ENCODE measurements at places on chromosomes 6 and 20. TPM values are rescaled to one million over a fixed set of nuclear protein-coding genes. Genes with fewer than 3 reads are reported as not detected.

The ACTL10 gene
- 0.45 TPM for total RNA-seq

The PAK5 gene
- total RNA-seq = 0.42 TPM

The SLC35D3 gene
- 0.44 TPM for total RNA-seq

The CFB gene
- 0.66 TPM for total RNA-seq

The GSTA3 gene
- not detected for total RNA-seq

The C6orf15 gene
- total RNA-seq = not detected

The SLC22A3 gene
- total RNA-seq = 3.1 TPM

The SIGLEC1 gene
- total RNA-seq = not detected

The MAP1LC3A gene
- total RNA-seq = 18.6 TPM

GRCh38 chr6:52365866-52366540, 4.1 kb downstream of the PAQR8 start:
- H3K36me3 ChIP-seq = no peaks in the 10 kb centered on the region
- no peak overlapping the region for H3K27ac ChIP-seq
- H3K4me3 ChIP-seq = no peak overlapping the region
- no peaks in the 10 kb centered on the region for H3K4me1 ChIP-seq

DNA sequence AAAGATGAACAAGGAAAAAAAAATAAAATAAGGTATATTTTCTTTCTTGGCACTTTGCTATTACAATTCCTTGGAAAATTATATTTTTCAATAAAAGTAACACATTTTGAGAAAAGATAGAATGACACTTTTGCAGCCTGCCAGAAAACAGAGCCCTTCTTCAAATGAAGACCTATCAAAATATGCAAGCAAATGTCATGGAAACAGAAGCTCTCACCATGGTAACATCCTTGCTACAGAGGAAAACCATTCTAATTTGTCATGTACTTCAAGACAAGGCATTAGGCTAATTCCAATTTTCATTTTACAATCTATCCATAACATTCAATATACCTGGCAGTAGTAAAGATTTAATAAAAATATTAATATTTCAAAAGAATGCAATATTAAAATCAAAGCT, 177.9 kb downstream of the RNGTT start:
- DNase-seq = no peak
- no peaks in the 10 kb centered on the region for H3K27me3 ChIP-seq
- H3K36me3 ChIP-seq = peaks cover 3% of the 10 kb centered on the region
- no peaks in the 10 kb centered on the region for H3K4me1 ChIP-seq
- no peak overlapping the region for H3K4me3 ChIP-seq
- H3K27ac ChIP-seq = no peak overlapping the region

- no peaks in the 10 kb centered on the region for H3K36me3 ChIP-seq
- H3K27ac ChIP-seq = no peak overlapping the region
- no peaks in the 10 kb centered on the region for H3K27me3 ChIP-seq
- no peak overlapping the region for H3K4me3 ChIP-seq
- H3K4me1 ChIP-seq = no peaks in the 10 kb centered on the region
Measured at GRCh38 chr20:57998276-57998675, 230.2 kb downstream of the ANKRD60 start.

DNA sequence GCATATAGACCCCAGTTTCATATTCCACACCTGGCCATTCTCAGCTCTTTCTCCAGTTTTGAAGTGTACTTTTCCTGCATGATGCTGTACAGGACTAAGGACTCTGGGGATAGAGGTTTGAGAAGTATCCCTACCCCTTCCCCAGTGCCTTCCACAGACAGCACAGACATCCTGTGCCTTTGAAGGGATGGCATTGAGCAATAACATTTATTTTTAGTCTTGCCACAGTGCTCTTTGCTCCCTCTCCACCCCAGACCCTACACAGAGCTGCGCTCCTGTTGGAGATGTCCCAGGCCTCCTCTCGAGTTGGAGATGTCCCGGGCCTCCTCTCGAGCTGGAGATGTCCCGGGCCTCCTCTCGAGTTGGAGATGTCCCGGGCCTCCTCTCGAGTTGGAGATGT, 275.8 kb downstream of the FARS2 start:
- H3K36me3 ChIP-seq = no peaks in the 10 kb centered on the region
- DNase-seq = no peak
- no peak overlapping the region for H3K4me3 ChIP-seq

- no peaks in the 10 kb centered on the region for H3K4me1 ChIP-seq
- no peak overlapping the region for H3K4me3 ChIP-seq
- H3K36me3 ChIP-seq = no peaks in the 10 kb centered on the region
- DNase-seq = no peak
- no peaks in the 10 kb centered on the region for H3K27me3 ChIP-seq
- no peak overlapping the region for H3K27ac ChIP-seq
Measured at GRCh38 chr20:57335392-57335791, 5.8 kb downstream of the SPO11 start.

GRCh38 chr6:36499918-36500317, 47.4 kb downstream of the STK38 start:
- no peak for DNase-seq
- H3K4me1 ChIP-seq = peaks cover under 1% of the 10 kb centered on the region
- no peak overlapping the region for H3K4me3 ChIP-seq

DNA sequence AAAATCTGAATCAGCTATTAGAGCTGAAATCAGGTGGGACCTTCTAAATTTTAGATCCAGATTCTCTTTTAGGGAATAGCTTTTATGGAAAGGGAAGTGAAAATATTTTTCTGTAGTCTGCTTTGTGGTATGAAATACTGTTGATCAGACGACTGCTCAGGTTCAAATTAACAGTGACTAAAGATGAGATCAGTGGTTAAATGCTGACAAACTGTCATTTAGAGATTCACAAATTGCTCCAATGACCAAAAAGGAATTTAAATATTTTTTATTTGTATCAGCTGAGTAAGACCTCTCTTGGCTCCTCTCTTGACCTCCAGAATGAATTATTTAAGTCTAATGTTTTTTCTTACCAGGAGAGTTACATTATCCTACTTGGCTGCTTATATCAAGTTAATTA, 77.3 kb downstream of the KCNQ5 start:
- no peak overlapping the region for H3K4me3 ChIP-seq
- H3K27me3 ChIP-seq = no peaks in the 10 kb centered on the region
- no peaks in the 10 kb centered on the region for H3K36me3 ChIP-seq
- H3K27ac ChIP-seq = no peak overlapping the region
- no peak for DNase-seq

DNA sequence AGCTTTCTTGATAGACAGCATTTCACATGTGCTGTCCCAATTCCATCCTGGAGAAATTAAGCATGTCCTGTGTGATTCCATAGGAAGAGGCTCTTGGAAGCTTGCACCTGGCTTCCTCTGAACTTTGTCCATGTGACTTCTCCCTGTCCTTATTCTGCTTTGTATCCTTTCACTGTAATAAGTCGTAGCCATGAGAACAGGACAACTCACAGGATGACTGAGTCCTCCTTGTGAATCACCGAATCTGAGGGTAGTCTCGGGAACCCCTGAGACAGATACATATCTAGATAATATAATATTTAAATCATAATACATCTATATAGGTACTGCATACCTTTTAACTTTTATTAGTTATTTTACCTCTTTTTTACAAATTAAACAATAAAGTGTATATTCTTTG, 156.7 kb upstream of the THEMIS start:
- H3K27ac ChIP-seq = no peak overlapping the region
- no peak overlapping the region for H3K4me3 ChIP-seq
- H3K27me3 ChIP-seq = no peaks in the 10 kb centered on the region

DNA sequence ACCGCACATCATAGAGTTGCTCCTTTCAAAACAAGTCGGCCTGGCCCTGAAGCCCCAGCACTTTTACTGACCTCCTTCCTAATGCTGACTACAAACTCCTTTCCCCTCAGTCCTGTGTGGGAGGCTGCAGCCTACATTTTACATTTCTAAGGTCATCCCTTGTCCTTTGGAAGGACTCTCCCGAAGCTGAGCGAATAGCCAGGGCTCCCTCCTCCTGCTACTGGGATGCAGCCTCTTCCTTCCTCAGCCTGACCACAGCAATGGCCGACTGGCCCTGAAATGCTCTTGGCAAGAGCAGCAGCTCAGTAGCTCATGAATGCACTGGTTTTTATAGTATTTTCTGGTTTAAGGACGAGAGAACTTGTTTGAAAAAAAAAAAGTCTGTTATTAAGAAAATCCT, 679 bp downstream of the ADGRF5 start:
- no peaks in the 10 kb centered on the region for H3K27me3 ChIP-seq
- no peak overlapping the region for H3K4me3 ChIP-seq
- H3K4me1 ChIP-seq = no peaks in the 10 kb centered on the region
- H3K36me3 ChIP-seq = no peaks in the 10 kb centered on the region

DNA sequence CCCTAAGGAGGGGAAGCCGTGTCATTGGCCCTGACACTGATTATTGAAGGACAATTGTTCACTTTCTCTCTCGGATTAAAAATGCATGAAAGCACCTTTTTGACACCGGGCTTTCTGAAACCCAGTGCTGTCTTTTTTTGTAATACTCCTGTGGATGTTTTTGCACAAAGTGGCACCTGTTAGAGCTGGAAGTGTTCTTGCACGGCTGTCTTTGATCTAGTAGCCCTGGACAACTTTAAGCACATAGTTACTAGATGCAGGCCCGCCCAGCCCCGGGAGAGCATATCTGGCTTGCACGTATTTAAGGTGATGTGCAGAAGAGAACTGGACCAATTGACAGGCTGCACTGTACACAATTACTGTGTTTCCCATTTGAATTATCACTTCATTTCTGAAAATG, 72.6 kb downstream of the ARID1B start:
- H3K27me3 ChIP-seq = no peaks in the 10 kb centered on the region
- no peaks in the 10 kb centered on the region for H3K36me3 ChIP-seq
- no peak for DNase-seq
- peaks cover 20% of the 10 kb centered on the region for H3K4me1 ChIP-seq
- no peak overlapping the region for H3K27ac ChIP-seq

DNA sequence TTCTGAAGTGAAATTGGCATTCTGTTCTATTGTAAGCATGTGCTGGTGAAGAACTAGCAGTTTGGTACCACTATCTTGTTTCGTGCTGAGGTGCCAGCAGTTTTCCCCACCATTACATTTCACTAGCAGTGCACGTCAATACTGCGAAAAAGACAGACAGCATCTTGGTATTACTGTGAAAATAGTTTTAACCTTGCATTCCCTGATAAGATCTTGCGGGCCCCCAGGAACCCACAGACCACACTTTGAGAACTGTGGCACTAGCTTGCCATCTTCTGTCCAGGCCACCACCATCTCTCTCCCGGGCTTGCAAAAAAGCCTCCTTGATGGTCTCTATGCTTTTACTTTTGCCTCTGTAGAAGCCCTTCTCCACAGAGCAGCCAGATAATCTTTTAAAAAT, 185.7 kb downstream of the BACH2 start:
- H3K36me3 ChIP-seq = no peaks in the 10 kb centered on the region
- DNase-seq = no peak
- H3K27ac ChIP-seq = no peak overlapping the region
- H3K4me1 ChIP-seq = no peaks in the 10 kb centered on the region

GRCh38 chr6:29737707-29738630, 14.7 kb downstream of the HLA-F start:
- H3K27me3 ChIP-seq = peaks cover 10% of the 10 kb centered on the region
- H3K4me3 ChIP-seq = no peak overlapping the region
- H3K36me3 ChIP-seq = no peaks in the 10 kb centered on the region
- H3K4me1 ChIP-seq = no peaks in the 10 kb centered on the region
- peak; percentile 94 for DNase-seq

DNA sequence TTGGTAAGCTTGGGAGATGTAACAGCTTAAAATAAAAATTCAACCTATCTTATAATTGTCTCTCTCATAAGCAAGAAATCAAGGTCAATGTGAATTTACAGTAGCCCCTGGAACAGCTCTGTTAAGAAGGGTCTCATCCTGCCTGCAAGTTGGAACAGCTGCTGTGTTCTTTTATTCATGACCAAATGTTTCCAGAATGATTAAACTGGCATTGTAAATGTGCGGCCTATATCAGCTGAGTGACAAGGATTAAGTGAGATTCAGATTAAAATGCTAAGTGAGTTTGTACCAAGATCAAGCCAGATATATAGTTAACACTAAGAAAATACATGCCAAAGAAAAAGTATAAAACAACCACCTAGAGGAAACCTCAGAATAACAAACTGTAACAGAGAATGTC, 45.3 kb upstream of the NRSN1 start:
- H3K27me3 ChIP-seq = no peaks in the 10 kb centered on the region
- no peaks in the 10 kb centered on the region for H3K4me1 ChIP-seq
- no peak for DNase-seq
- H3K36me3 ChIP-seq = no peaks in the 10 kb centered on the region
- H3K27ac ChIP-seq = no peak overlapping the region

- no peak overlapping the region for H3K4me3 ChIP-seq
- H3K4me1 ChIP-seq = peaks cover 8% of the 10 kb centered on the region
- no peak for DNase-seq
Measured at GRCh38 chr20:49510562-49511122, 28.2 kb upstream of the KCNB1 start.

GRCh38 chr20:40536808-40537207, 152.2 kb downstream of the MAFB start:
- peaks cover 8% of the 10 kb centered on the region for H3K4me1 ChIP-seq
- no peak overlapping the region for H3K27ac ChIP-seq
- no peaks in the 10 kb centered on the region for H3K27me3 ChIP-seq
- H3K4me3 ChIP-seq = no peak overlapping the region
- no peak for DNase-seq
- H3K36me3 ChIP-seq = no peaks in the 10 kb centered on the region

GRCh38 chr20:24590178-24590982, 121.0 kb downstream of the SYNDIG1 start:
- no peak overlapping the region for H3K27ac ChIP-seq
- no peaks in the 10 kb centered on the region for H3K36me3 ChIP-seq
- no peak for DNase-seq

DNA sequence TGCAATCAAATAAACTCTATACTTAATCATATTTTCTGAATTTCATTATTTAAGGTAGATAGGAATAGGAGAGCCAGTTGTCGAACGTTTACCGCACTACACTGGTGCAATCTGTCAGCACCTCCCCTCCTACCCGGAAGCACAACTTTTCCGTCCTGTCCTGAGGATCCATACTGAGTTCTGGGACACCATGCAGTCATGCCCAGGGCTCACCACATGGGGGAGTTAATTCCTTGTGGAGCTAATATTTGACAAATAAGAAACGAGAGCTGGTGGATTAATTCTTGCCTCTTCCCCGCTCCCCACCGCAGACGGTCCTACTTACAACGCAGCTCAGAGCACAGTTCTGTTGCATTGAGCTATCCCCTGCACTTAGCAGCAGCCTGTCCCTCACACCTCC, 107.7 kb upstream of the RALGAPA2 start:
- H3K36me3 ChIP-seq = no peaks in the 10 kb centered on the region
- peak; percentile 85 for DNase-seq
- no peak overlapping the region for H3K4me3 ChIP-seq
- no peaks in the 10 kb centered on the region for H3K27me3 ChIP-seq

DNA sequence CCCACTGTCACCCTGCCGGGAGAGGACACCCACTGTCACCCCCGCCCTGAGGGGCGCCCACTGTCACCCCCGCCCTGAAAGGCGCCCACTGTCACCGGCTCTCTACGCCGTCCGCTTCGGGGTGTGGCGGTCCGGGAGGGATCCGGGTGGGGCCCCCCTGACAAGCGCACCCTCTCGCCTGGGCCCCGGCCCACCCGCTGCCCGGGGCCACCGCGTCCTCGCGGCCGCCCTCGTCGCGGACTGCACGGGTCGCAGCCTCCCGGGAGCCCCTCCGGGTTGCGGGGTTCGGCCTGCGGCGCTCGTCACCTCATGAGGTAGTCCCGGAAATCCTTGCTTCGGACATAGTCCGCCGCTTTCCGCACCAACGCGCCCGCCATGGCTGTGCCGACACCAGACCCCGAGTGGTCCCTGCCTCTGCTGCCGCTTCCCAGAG, 224 bp downstream of the MPC1 start:
- peak overlapping the region; percentile 93 for H3K4me3 ChIP-seq
- H3K36me3 ChIP-seq = no peaks in the 10 kb centered on the region
- no peaks in the 10 kb centered on the region for H3K4me1 ChIP-seq
- H3K27me3 ChIP-seq = peaks cover 5% of the 10 kb centered on the region
